ENCODE measurements at places on chromosomes 7 and 10.

DNA sequence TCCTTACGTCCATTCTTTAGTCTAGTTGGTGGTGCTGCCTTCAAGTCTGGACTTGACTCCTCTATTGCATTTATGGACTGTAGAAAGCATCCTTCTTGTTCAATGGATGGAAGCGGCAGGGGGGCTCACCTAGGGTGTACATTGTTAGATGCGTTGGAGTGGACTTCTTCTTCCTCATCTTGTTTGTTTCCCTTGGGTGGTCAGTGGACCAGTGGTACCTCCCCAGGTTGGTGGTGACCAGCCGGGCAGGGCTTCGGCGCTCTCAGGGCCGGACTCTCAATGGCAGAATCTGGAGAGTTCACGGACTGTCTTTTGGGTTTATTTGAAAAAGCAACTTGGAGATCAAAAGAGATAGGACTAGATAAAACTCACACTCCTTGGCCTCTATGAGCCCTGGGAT, 6.2 kb upstream of the BTBD16 start:
- DNase-seq, result no peak

- no peak for DNase-seq
These were observed 35.2 kb upstream of the CAV2 start for GRCh38 chr7:116464375-116464774.

- DNase-seq, result no peak
These were observed 227.1 kb downstream of the ARHGAP12 start for GRCh38 chr10:31701546-31701945.

- no peak for DNase-seq
These were observed 2.5 kb downstream of the P4HA1 start for GRCh38 chr10:73093922-73094850.

GRCh38 chr7:158357898-158358821, 229.5 kb downstream of the PTPRN2 start:
- DNase-seq, result no peak

GRCh38 chr10:1188558-1189135, 132.5 kb downstream of the WDR37 start:
- DNase-seq, result no peak

- DNase-seq, result no peak
These were observed 10.0 kb downstream of the ZCCHC24 start for GRCh38 chr10:79435271-79436065.

GRCh38 chr10:33115738-33116719, 158.0 kb upstream of the ITGB1 start:
- no peak for DNase-seq

DNA sequence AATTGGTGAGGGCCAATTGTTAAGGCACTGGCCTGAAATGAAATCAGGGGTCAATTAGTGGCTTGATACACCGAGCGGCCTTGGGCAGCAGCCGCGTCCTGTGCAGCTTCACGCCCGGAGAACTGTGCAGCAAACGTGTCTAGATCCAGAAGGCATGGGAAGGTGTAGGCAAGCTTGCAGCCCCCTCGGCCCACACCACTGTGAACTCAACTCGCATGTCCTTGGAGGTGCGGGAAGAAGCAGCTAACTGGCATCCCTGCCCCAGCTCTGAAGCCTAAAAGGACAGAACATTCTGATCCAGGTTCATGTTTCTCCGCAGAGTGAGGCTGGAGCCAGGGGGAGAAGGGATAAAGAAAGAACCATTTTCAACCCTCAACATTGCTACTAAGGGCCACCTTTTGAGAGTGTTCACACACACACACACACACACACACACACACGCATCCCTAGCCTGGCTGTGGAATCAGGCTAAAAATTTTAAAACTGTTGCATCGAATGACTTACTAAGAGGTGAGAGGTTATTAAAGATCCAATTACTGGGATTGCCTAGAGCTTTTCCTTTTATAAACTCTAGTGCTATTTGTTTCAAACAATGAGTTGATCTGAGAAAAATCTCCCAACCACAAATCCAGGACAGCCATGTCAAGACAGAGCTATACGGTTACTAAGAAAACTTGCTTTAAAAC, 104.0 kb downstream of the PARP12 start:
- no peak for DNase-seq
